IMR-90 (cell line): ENCODE measurements at places on chromosomes 11 and 22. TPM values are rescaled to one million over a fixed set of nuclear protein-coding genes. Genes with fewer than 3 reads are reported as not detected.

DNA sequence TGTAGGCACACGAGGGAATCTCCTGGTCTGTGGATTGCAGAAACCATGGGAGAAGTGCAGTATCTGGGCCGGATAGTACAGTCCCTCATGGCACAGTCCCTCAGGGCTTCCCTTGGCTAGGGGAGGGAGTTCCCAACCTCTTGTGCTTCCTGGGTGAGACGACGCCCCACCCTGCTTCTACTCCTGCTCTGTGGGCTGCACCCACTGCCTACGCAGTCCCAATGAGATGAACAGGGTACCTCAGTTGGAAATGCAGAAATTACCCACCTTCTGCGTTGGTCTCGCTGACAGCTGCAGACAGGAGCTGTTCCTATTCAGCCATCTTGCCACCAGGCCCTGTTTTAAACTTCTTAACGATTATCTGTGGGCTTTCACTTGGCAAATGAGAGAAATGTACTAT is 157.2 kb upstream of the CARD18 start:
- DNase-seq: no peak

KLHDC7B gene
- total RNA-seq: not detected in 2 replicates

GRCh38 chr11:58301576-58301975 is 33.5 kb upstream of the OR10W1 start:
- DNase-seq: peak; percentile 84

C22orf23 gene
- 0.28 and 0.54 TPM in 2 replicates for total RNA-seq

DNA sequence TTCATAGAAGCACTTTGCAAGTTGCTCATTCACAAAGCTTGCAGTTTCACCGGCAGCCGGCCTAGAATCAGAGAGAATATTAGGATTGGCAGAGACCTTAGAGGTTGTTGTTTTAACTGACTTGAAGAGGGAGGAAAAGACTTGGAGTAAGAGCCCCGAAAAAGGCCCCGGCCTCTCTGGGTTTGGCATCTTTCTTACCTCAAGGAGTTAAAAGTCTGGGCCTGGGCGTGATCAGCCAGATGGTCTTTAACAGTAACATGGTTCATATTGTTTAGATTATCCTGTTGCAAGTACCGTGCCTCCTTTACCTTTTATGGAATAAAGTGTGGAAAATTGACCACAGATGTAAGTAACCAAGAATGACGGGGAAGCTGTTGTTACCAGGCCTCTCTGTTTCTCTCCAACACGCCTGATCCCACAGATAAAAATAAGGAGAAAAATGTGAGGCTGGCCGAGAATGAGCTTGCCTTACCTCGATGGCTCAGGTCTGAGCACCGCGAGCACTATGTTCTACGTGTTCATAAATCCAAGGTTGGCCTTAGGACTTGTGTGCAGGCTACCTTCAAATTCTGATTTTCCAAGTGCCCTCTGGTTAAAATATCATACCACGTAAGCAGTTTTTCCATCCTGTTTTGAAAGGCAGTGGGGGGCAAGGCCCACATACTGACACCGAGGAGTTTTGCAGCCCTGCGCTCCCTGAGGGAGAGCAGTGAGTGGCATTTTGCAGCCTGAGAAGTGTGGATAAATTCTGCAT is 56.4 kb downstream of the PARVA start:
- DNase-seq: peak; percentile 98

- DNase-seq: peak; percentile 32
Measured at GRCh38 chr11:124867700-124868099, 2.5 kb downstream of the ROBO3 start.

CSF2RB gene
- total RNA-seq: not detected in 2 replicates

TSSK2 gene
- not detected in 2 replicates for total RNA-seq
